SJCRH30 (cell line): ENCODE measurements at places on chromosomes 5 and 9.

- H3K4me3 ChIP-seq, result no peak overlapping the region
- no peaks in the 10 kb centered on the region for H3K27me3 ChIP-seq
- peaks cover 9% of the 10 kb centered on the region for H3K4me1 ChIP-seq
- H3K36me3 ChIP-seq, result no peaks in the 10 kb centered on the region
Observed at GRCh38 chr5:133713751-133714150, 101.4 kb upstream of the FSTL4 start.

DNA sequence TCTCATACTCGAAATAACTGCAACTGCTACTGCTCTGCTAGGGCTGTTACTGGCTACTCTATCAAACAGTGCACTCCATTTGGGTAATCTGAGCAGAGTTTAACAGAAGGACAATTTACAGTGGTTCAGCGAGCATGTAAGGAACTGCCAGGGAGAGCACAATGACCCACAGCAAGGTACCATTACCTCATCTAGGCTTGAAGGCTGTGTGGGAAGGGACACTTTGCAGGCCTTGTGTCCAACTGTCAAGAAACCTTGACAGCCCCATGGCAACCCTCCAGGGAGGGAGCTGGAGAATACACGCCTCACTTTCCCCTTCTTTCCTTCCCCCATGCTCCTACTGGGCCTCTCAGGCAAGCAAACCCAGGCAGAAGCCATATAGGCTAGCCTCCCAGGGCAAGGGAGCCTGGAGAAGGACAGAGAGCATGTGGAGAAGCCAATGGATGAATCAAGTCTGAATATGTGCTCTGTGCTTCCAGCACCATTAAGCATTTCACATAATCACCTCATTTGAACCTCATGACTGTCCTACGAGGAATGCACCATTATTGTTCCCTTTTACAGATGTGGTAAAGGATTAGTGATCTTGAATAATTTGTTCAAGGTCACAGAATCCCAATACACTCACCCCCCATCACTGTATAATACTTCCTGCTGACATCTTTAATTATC lies 49.9 kb upstream of the JAK2 start:
- no peaks in the 10 kb centered on the region for H3K4me1 ChIP-seq
- no peak for DNase-seq
- H3K36me3 ChIP-seq, result no peaks in the 10 kb centered on the region
- H3K27me3 ChIP-seq, result no peaks in the 10 kb centered on the region

- H3K36me3 ChIP-seq, result peaks cover 2% of the 10 kb centered on the region; the same call in 1 of the 2 replicates
- peak; percentile 48 for DNase-seq
- H3K4me3 ChIP-seq, result peak overlapping the region; percentile 76
- peak overlapping the region; percentile 46 for H3K27ac ChIP-seq
- no peaks in the 10 kb centered on the region for H3K27me3 ChIP-seq
Observed at GRCh38 chr5:59036274-59036961, 453.5 kb downstream of the RAB3C start.

GRCh38 chr5:143575286-143575685 lies 171.8 kb upstream of the NR3C1 start:
- 0 out of 2 replicates have a peak, but pooled peaks cover 3% of the 10 kb centered on the region for H3K27me3 ChIP-seq
- no peak for DNase-seq
- no peaks in the 10 kb centered on the region for H3K36me3 ChIP-seq
- no peak overlapping the region for H3K4me3 ChIP-seq
